ENCODE measurements at places on chromosomes 1 and 21.
A peak's percentile ranks its signal among the peaks of the same experiment; 100 is the strongest.

DNA sequence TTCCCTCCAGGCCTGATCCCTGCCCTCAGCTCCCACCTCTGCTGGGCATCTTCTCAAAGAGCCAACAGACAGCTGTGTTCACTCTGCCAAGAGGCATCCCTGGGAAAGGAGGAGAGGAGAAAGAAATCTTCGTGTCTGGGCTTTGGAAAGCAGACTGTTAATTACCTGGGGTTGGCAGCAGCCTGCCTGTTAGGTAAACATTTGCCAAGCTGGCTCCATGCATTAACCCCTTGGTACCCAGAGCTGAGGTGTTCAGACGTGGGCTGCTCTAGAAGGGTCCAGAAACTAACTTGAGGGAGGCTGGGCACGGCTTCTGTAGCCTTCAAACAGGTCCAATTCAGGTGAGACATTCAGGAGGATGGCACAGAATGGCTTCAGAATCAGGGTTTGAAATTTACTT is 8.7 kb upstream of the EXTL1 start:
- no peak for DNase-seq

DNA sequence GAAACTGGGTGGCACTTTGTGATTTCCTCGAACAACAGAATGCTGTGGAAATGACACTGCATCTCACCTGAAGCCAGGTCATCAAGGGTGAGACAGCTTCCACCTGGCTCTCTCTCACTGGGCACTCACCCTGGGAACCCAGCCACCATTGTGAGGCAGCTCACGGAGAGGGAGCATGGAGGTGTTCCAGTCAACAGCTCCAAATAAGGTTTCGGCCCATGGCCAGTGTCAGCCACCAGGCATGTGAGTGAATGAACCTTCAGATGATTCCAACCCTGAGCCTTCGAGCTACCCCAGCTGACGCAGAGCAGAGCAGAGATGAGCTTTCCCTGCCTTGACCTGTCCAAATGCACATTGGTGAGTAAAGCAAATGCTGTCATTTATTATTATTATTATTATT is 58.1 kb downstream of the SYDE2 start:
- DNase-seq, result no peak

DNA sequence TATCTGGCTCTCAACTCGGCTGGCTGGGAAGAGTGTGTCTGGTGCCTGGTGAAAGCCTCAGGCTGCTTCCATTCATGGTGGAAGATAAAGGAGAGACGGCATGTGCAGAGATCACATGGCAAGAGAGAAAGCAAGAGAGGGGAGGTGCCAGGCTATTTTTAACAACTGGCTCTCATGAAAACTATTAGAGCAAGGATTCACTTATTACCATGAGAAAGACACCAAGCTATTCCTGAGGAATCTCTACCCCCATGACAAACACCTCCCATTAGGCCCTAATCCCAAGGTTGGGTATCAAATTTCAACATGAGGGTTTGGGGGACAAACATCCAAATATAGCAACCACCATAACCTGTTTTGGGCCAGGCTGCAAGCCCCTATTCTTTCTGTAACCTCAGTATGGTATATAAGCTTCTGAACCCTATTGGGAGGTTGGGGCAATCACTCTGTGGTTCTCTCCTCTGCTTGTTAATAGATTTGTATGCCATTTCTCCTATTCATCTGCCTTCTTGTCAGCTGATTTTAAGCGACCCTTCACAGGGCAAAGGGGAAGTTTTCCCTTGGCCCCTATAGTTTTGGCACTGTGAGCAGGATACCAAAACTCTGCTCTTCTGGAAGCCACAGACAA is 179.0 kb upstream of the TNR start:
- DNase-seq, result no peak

GRCh38 chr21:22711636-22712035 is 1713.4 kb downstream of the NCAM2 start:
- no peak for DNase-seq

GRCh38 chr1:4494558-4494957 is 159.9 kb upstream of the AJAP1 start:
- no peak for DNase-seq

DNA sequence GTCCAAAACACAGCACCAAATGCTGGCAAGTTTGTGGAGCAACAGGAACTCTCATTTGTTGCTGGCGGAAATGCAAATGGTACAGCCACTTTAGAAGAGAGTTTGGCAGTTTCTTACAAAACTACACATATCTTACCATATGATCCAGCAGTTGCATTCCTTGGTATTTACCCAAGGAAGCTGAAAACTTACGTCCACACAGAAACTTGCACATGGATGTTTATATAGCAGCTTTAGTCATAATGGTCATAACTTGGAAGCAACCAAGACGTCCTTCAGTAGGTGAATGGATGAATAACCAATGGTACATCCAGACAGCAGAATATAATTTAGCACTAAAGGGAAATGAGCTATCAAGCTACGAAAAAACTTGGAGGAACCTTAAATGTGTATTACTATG is 66.4 kb downstream of the MARK1 start:
- DNase-seq, result no peak

DNA sequence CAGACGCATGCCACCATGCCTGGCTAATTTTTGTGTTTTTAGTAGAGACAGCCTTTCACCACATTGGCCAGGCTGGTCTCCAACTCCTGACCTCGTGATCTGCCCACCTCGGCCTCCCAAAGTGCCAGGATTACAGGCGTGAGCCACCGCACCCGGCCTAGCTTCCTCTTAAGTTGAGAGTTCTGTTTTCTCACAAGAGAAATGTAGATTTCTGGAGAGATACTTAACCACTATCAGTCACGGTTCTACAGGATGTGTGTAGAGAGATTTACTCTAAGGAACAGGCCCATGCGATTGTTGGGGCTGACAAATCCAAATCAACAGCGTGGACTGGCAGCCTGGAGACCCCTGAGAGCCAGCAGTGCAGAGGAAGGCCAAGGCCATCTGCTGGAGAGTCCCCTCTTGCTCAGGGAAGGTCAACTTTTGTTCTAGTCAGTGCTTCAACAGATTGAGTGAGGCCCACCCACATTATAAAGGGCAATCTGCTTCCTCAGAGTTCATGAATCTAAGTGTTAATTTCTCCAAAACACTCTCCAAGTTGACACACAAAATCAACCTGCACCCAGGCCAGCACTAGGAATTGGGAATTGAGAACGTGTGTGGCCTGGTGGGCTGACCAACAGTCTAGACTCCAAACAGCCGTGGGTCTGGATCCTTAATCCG is 38.7 kb downstream of the CHAF1B start:
- no peak for DNase-seq

DNA sequence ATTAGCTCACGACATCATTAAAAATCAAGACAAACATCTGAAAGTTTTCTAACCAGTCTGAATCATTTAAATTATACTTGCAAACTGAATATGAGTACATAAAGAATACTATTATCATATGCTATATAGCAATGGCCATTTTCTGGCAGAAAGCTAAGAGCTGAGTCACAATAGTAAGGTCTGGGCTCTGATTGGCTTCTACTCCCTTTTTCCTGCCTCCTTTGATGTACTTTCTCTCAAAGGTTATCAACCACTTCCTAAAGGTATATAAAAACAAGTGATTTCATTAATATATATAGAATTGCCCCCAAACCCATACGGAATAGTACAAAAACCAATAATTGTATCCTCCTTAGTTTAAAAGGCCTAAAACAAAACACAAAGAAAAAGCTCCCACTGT is 7.0 kb downstream of the KCNA3 start:
- DNase-seq, result no peak

- no peak for DNase-seq
Observed at GRCh38 chr1:57164584-57164983, 198.8 kb upstream of the C8B start.

DNA sequence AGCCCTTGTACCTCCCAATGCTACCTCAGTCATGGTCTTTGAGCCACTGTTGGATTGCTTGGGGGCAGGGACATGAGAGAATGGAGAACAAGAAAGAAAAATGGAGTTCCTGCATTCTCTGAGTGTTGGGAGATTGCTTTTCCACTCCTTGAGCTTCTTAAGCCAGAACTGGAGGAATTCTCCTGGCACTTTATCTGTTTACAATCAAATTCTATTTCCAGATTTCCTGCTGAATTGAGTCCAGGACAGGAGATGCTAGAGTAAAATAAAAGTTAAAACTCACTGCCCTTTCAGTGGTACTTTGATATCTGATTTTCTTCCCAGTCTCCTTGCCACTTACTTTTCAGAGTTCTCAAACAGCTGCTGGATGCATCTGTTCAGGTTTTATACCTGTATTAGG is 24.4 kb upstream of the DEPDC1 start:
- DNase-seq, result no peak

DNA sequence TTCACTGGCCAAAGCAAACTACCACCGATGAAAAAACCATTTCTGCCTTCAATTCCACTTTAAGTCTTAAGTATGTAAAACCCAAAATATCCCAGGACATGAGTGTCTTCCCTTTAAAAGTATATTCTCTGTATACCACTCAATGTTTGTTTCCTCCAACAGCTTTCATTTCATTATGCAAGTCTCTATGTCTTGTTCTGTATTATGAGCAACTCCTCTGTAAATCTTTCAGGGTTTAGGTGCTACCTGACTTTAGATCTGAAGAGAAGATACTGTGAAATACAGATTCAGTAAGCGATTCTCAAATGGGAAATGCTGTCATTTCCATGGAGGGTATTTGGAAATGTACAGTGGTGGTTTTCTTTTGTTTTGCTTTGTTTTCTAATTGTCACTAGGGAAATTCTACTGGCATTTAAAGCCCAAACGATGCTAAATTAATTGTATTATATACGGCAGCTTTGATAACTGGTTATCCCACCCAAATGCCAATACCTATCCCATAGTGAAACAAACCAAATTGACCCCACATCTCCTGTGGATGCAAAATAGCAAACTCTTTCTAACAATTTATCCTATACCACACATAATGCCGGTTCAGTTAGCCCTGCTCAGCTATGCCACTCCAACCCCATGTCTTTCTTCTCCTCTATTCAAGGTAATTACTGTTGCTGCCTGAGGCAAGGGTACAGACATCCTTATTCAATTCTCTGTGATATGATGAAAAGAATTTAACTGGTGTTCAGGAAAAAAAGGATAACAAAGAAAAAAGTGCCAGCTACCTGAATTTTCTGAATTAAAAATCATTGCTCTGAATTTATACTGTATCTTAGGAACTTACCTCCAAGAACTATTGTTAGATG is 182.8 kb downstream of the EIF4G3 start:
- DNase-seq, result no peak

- no peak for DNase-seq
Observed at GRCh38 chr1:58904299-58905125, 120.7 kb upstream of the JUN start.

- DNase-seq, result no peak
Observed at GRCh38 chr1:181397845-181398244, 85.5 kb upstream of the CACNA1E start.

- peak; percentile 83 for DNase-seq
Observed at GRCh38 chr1:32201011-32201855, 838 bp downstream of the CCDC28B start.

DNA sequence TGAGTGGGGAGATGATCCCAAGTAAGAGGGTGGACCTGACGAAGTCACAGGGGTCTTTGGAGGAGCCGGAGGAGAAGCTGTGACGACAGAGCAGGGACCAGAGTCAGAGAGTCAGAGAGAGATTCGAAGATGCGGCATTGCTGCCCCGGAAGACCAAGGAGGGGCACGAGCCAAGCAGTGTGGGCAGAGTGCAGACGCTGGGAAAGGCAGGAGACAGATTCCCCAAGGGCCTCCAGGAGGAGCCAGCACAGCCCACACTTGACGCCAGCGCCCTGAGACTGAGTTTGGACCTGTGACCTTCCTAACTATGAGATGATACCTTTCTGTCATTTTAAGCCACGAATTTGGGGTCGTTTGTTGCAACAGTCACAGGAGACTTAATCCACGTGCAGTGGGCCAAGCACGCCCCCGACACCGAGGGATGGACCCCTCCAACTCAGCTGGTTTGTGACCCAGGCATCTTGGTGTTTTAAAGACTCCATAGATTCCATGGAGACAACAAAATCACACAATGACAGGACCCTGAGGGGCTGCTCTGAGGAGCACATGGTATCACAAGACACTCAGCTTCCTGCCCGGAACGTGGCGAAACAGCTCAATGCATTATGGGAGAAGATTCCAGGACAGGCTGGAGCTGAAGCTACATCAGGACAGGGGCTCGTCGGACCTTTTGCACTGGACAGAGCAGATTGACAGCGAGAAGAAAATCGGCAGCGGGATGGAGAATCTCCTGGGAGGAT is 11.0 kb upstream of the TFF1 start:
- DNase-seq, result no peak

DNA sequence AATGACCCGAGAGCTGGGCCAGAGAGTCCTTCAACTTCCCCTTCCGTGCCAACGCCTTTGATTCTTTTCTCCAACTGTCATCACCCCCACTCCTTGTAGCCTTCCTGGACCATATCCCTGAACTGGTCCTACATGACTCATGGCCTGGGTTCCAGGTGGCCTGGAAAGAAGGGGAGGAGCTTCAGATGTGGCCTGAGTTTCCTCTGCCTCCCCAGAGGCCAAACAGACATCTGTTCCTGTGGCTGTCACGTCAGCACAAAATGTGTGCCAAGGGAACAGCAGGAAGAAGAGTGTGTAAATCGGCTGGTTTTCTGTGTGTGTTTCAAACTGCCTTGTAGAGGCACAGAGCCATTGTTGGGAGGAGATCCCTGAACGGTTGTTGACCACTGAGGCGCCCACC is 24.9 kb upstream of the KIRREL1 start:
- no peak for DNase-seq

DNA sequence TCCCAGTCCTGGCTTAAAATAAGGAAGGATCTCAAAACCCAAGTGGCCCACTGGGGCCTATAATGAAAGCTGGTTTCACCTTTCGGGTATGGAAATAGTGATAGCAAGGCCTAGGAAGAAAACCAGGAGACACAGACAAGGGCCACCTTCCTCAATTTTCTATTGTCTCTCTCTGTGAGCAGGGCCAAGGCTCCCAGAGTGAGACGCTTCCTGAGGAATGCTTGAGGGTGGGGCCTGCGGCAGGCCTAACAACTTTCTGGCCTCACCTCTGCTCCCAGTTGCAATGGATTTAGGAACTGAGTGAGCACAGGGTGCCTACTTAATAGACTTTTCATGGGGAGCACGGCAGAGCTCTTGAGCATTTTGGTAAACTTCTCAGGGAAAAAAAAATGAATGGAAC is 300.9 kb downstream of the ASTN1 start:
- no peak for DNase-seq

- no peak for DNase-seq
Observed at GRCh38 chr1:218474128-218474527, 129.0 kb downstream of the TGFB2 start.
